ENCODE measurements at places on chromosomes 1 and 21.

GRCh38 chr1:116314305-116314919 lies 58.6 kb upstream of the ATP1A1 start:
- DNase-seq, result no peak

DNA sequence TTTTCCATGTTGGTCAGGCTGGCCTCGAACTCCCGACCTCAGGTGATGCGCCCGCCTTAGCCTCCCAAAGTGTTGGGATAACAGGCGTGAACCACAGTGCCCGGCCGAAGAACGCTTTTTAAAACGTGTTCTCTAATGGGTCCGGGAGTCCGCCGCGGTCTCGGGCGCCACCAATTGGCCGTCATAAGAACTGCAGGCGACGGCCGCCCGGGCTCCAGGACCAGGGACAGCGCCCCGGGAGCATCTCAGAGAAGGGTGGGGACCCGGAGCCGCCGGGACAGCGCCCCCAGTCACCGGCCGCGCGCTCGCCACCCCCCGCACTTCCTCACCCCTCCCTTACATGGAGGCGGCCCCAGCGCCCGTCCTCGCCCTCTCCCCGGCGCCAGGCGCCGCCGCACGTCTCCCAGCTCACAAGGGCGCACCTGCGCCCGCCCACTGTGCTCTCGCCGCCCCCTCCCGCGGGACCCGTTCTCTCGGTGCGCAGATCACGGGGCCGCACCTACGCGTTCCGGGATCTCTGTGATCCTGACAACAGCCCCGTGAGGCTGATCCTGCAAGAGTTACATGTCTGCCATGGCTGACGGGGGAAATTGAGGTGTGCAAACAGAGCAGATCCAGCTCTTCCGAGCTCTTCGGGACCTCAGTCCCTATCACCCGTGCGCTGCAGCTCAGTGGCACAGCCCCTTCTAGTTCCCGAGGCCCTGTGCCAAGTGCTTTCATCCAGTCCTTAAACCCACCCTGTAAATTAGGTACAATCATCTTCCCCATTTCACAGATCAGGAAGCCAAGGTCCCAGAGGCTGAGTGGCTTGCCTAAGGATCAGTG lies 9.8 kb downstream of the RAP1GAP start:
- no peak for DNase-seq

- no peak for DNase-seq
These were observed 15.3 kb downstream of the RNU1-1 start for GRCh38 chr1:16498573-16499413.

- DNase-seq, result no peak
These were observed 94.1 kb downstream of the ABCA4 start for GRCh38 chr1:94026619-94027380.

DNA sequence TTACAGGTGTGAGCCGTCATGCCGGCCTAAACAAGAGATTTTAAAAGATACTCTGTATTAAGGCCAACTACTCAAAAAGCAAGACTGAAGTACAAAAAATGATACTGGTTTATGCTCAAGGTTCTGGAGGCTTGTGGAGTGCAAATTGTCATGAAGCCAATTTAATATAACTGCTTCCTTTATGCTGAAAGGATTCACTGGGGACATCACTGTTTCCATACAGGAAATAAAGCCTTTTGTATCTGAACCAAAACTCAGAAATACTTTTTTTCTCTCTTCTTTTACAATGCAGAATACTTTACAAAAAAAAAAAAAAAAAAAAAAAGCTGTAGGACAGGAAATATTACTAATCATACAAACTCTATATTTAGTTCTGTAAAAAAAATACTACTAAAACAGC lies 55.5 kb upstream of the CNN3 start:
- DNase-seq, result no peak

DNA sequence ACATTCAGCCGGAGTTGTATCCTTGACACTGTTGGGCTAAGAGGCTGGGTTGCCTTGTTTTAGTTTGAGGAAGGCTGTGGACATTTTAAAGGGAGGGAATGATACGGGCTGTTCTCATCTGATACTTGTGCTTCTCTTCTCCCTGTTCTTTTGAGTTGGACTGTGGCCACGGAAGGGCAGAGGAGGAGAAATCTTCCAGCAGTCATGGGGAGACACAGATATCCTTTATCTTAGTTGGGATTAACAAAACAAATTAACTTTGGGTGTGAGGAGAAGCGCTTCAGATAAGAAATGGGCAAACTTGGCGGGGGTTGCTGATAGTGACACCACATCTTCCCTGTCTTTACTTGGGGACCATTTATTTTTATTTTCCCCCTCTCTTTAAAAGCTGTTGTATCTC lies 138.8 kb downstream of the ROR1 start:
- no peak for DNase-seq

- peak; percentile 67 for DNase-seq
These were observed 9.8 kb downstream of the NHLH1 start for GRCh38 chr1:160376525-160377131.

- no peak for DNase-seq
These were observed 58.7 kb upstream of the KIAA1614 start for GRCh38 chr1:180854001-180854400.

GRCh38 chr1:214316593-214316992 lies 35.6 kb downstream of the SMYD2 start:
- DNase-seq, result peak; percentile 80

DNA sequence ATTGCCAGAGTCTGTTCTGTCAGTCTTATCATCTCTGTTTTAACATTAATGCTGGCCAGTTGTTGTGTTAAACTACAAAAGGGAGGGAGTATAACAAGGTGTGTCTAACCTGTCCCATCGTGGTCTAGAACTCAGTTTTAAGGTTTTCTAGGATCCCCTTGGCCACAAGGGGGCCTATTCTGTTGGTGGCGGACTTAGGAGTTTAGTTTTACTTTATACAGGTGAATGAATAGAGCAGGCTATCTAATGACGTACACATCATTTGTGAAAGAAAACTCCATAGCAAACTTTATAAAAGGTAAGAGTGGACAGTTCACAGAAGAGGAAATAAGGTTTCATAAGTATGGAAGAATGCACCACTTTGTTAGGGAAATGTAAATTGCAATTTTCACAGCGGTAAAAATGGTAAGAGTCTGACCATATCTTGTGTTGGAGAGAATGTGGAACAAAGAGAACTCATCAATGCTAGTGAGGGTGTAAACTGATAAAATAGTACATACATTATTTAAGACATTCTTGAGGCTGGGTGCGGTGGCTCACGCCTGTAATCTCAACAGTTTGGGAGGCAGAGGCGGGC lies 2.5 kb upstream of the ATF6 start:
- DNase-seq, result no peak

DNA sequence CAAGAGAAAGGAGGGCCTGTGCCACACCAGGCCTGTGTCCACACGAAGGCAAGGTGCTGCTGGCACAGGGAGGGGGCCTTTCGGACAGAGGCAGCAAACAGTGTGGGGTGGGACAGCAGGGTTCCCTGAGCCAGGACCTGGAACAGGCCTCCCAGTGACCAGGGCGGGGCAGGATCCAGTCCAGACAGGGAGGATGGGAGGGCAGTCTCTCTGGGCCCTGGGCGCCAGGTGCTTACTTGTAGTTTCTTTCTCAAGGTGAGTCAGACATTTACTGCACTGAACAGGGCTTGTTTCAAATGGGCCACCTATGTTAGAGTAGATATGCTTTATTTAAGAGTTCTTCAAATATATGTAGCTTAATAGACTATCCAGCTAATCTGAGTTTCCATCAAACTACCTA lies 52.8 kb upstream of the STUM start:
- no peak for DNase-seq

DNA sequence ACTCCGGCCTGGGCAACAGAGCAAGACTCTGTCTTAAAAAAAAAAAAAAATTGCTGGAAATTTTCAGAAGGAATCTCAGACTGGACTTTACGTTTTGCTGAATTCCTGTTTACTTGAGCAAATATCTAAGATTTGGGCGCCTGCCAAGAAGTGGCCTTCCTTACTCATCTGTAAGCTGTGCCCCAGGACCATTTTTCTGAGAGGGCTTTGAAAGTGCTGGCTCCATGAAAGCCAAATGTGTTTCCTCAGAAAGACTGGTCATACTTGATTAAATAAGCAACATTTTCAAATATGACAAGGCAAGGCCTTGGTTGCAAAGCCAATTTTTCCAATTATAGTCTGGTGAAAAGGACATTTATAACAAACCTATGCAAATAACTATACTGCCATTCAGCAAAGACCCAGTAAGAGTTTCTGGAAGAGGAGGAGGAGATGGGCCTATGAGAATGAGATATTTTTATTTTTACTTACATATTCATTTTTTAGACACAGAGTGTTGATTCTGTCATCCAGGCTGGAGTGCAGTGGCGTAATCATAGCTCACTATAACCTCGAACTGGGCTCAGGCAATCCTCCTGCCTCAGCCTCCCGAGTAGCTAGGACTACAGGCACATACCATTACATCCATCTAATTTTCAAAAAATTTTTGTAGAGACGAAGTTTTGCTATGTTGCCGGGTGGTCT lies 56.3 kb upstream of the HTR1D start:
- DNase-seq, result no peak

DNA sequence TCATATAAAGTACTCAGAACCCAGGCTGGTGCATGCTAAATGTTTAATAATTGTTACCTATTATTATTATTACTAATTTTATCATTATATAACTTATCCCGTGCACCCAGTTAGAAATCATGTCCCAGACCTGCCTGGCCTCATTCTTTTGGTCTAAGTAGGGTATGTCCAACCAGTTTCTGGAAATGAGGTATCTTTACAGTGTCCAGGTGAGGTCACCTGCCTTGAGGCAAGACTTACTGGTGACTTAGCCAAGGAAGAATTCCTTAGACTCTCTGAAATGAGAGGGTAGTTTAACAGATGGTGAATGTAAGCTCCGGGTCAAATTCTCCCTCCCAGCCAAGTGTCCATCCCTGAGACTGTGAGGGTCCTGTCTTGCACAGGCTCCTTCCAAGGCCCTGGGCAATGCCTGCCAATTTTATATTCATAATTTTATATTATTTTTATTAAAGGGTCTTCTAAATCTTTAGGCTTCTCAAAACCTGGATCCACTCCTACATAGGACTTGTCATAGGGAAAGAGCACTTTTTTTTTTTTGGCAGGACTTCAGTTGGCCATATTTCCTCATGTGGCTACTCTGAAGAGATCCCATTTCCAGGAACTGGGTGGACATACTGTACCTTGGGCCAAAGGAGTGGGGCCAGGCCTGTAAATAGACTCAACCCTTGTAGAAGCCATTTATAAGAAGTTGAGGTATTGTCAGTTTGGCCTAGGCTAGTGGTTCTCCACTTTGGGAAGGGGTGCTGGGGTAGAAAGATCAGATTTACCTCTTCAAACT lies 96.7 kb upstream of the KCNA3 start:
- no peak for DNase-seq

DNA sequence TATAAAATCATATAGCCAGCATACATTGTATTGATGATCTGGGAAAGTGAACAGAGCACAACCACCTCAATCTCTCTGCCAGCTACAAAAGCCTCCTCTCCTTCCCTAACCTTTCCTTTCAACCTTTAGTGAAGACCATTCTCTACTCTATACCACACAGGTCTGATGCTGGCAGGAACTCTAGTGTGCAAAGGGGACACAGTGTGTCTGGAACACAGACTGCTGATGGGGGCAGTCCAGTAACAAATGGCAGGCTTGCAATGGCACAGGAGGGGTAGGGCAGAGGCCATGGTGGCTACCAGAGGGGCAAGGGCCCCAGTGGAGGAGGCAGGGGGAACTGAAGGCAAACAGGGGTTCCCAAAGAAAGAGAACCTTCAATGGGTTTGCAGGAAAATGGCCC lies 37.0 kb downstream of the CEP170 start:
- DNase-seq, result no peak
